Body of pancreas (tissue), 4 donors: ENCODE measurements at places on chromosomes 1 and 21. TPM values are rescaled to one million over a fixed set of nuclear protein-coding genes. Genes with fewer than 3 reads are reported as not detected.

DNA sequence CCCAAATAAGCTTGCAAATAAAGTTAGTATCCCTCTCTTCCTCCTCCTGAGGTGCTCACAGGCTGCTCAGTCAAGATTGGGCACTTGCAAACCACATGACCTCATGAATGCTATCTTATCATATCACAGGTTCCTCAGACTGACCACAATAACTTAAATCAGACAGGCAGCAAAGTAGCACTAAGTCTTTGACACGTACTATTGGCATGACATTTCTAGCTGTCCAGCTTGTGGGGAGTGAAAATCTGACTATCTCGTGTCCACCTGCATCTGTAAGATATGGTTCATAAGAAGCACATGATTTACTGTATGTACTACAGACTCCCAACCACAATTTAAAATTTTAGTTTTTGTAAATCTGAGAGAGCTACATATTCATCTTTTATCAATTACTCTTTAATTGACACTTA lies 58.0 kb upstream of the GFI1 start:
- no peak overlapping the region for H3K27ac ChIP-seq
- no peaks in the 10 kb centered on the region for H3K4me1 ChIP-seq
- no peak for DNase-seq
- H3K36me3 ChIP-seq, result no peaks in the 10 kb centered on the region

- H3K36me3 ChIP-seq, result no peaks in the 10 kb centered on the region
- peaks cover 20% of the 10 kb centered on the region for H3K4me1 ChIP-seq
- no peaks in the 10 kb centered on the region for H3K27me3 ChIP-seq
- DNase-seq, result no peak
- no peak overlapping the region for H3K27ac ChIP-seq
Observed at GRCh38 chr1:180524915-180525714, 22.7 kb upstream of the ACBD6 start.

DNA sequence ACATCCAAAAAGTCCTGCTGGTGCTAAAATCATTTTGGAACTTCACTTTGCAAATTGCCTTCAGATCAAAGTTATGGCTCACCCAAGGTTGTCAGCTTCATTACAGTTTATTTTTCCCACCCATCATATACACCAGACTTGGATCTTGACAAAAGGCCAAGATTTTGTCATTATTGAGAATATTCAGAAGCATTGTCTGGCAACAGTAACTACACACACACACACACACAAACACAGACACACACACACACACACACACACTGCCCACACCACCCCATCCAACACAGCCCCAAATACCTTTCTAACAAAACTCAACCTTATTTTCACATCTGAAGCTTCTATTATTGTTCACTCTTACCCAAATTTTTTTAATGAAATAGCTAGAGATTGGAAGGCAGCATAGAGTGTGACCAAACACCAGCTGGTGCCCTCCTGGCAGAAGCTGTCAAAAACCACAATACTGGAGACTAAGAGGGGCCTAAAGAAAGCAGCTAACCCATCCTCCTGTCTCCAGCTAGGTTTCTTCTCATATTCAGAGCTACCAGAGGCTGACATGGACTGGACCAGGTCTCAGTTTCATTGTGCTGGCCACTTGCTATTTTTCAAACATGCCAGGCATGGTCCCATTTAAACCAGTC lies 139.1 kb upstream of the ZC3H11B start:
- no peak overlapping the region for H3K27ac ChIP-seq
- no peaks in the 10 kb centered on the region for H3K4me1 ChIP-seq
- H3K36me3 ChIP-seq, result no peaks in the 10 kb centered on the region
- no peak for DNase-seq
- no peak overlapping the region for H3K4me3 ChIP-seq

GRCh38 chr1:219239518-219239917 lies 65.8 kb downstream of the LYPLAL1 start:
- H3K4me3 ChIP-seq, result no peak overlapping the region
- peaks cover 5% of the 10 kb centered on the region for H3K4me1 ChIP-seq
- no peaks in the 10 kb centered on the region for H3K36me3 ChIP-seq

GRCh38 chr1:115975569-115976061 lies 698 bp upstream of the SLC22A15 start:
- peaks cover 13% of the 10 kb centered on the region for H3K4me1 ChIP-seq
- DNase-seq, result no peak
- H3K27ac ChIP-seq, result peak overlapping the region; percentile 85

Gene GPBP1L1
- total RNA-seq, result 90.0 TPM

Gene NKAIN1
- not detected for total RNA-seq

Gene TM2D1
- total RNA-seq, result 29.3 TPM

DNA sequence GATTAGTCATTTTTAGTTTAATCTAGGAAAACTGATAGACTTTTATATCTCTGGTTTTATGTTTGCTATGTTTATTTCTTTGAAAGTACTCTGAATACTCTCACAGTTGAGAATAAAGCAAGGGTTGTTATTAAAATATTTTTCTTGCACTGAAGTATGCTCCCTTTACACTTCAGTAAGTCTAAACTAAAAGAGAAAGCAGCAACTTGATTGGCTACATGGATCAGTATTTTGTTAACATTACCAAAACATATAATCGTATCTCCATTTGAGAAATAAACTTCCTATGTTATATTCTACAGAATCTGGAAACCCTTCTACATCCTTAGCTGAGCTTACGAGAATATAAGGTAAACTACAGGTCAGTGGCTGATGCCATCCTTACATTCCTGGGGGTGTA lies 149.5 kb upstream of the HP1BP3 start:
- H3K4me1 ChIP-seq, result no peaks in the 10 kb centered on the region
- H3K27ac ChIP-seq, result no peak overlapping the region
- no peak for DNase-seq

- peaks cover 17% of the 10 kb centered on the region for H3K4me1 ChIP-seq
- H3K4me3 ChIP-seq, result no peak overlapping the region
- H3K27me3 ChIP-seq, result no peaks in the 10 kb centered on the region
Observed at GRCh38 chr1:64984737-64985136, 18.4 kb upstream of the JAK1 start.

GRCh38 chr1:44884746-44885145 lies 41.7 kb upstream of the PTCH2 start:
- no peaks in the 10 kb centered on the region for H3K4me1 ChIP-seq
- H3K27ac ChIP-seq, result no peak overlapping the region
- peaks cover under 1% of the 10 kb centered on the region for H3K36me3 ChIP-seq
- no peak overlapping the region for H3K4me3 ChIP-seq
- no peaks in the 10 kb centered on the region for H3K27me3 ChIP-seq

DNA sequence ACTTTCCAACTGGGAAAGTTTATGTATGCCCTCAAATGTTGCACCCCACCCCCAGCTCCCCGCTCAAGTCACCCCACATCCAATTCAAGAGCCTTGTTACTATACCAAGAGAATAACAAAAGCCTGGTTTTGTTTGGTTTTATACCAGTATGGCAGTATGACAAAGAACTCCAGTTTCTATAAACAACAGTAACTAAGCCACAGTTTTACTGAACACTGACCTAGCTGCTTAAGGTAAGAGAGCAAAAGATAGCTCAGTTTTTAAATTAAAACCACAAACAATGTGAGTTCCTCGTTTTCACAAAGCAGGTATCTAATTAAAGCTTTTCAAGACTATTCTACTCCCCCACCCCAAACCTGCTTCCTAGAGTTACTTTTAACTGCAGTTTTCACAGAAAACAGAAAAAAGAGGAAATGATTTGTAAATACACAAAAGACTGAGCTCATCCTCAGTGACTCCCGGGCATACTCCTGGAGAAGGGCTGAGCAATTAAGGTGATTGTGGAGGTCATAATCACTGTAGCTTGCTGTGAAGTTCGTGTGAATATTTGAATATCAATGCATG lies 59.3 kb upstream of the LHX8 start:
- no peaks in the 10 kb centered on the region for H3K27me3 ChIP-seq
- H3K4me3 ChIP-seq, result no peak overlapping the region
- no peaks in the 10 kb centered on the region for H3K36me3 ChIP-seq

Gene GSTM2
- 51.1 TPM for total RNA-seq

- H3K27me3 ChIP-seq, result no peaks in the 10 kb centered on the region
- no peak for DNase-seq
- no peak overlapping the region for H3K4me3 ChIP-seq
- no peak overlapping the region for H3K27ac ChIP-seq
- no peaks in the 10 kb centered on the region for H3K36me3 ChIP-seq
Observed at GRCh38 chr1:30244801-30245200, 478.6 kb downstream of the MATN1 start.

DNA sequence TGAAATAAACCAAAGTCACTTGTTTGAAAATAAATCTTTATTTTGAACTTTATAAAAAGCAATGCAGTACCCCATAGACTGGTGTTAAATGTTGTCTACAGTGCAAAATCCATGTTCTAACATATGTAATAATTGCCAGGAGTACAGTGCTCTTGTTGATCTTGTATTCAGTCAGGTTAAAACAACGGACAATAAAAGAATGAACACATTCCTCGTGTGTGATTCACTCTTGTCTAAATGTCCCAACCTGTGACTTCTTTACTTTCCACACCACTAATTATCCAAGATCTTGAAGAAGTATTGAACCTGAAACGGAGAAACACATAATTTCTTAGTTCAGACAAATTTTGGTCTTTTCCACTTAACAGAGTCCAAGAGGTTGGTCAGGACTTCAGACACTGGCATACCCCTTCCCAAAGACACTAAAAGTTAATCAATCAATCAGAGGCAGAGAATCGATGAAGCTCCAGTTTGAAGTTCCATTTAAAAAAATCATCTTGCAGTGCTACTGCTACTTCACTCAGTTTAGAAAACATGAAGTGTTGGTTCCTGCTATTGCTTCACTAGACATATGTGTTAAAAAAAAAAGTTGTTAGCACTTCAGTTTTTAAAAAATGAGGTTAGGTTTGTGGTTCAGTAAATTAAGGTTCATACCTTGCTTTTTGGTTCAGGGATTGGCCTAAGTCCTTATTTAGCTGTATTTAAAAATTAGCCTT lies 26.2 kb downstream of the ATP1B1 start:
- no peak for DNase-seq
- no peaks in the 10 kb centered on the region for H3K27me3 ChIP-seq
- H3K36me3 ChIP-seq, result peaks cover 9% of the 10 kb centered on the region
- no peak overlapping the region for H3K4me3 ChIP-seq
- H3K27ac ChIP-seq, result no peak overlapping the region

GRCh38 chr1:98327220-98327861 lies 334.2 kb upstream of the SNX7 start:
- no peaks in the 10 kb centered on the region for H3K36me3 ChIP-seq
- no peak overlapping the region for H3K27ac ChIP-seq
- no peaks in the 10 kb centered on the region for H3K4me1 ChIP-seq

GRCh38 chr1:225923692-225924555 lies at the start of gene PYCR2:
Gene PYCR2 (minus strand): TSS chr1:225924250. CDS start chr1:225924110, 140 bp downstream.
- H3K27me3 ChIP-seq, result no peaks in the 10 kb centered on the region
- H3K4me1 ChIP-seq, result peaks cover 52% of the 10 kb centered on the region
- peak within 1 kb of the TSS; percentile 98 for H3K27ac ChIP-seq
